Heart left ventricle (tissue), 16 donors: ENCODE measurements at places on chromosomes 3 and 15. TPM values are rescaled to one million over a fixed set of nuclear protein-coding genes. Genes with fewer than 3 reads are reported as not detected.

The AMT gene
- 33.7 TPM for total RNA-seq

The CD80 gene
- not detected for total RNA-seq

GRCh38 chr3:114319453-114319852 lies 25.6 kb downstream of the TIGIT start:
- DNase-seq = no peak

DNA sequence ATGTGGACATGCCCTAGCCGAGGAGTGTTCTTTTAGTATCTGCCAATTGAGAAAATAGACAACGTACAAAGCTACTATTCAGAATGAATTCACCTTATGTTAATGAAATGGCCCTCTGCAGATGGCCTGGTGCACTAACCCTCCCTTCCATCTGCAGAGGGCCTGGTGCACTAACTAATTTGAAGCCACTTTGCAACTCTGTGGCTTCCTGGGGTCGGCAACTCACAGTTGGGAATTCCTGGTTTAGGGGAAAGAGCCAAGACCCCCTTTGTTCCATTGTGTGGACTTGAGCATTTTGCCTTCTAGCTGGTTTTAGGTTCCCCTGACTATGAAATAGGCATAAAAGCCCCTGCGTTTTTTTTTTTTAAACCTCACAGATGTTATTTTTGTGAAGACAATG lies 204.3 kb upstream of the UBE3A start:
- no peak for DNase-seq

DNA sequence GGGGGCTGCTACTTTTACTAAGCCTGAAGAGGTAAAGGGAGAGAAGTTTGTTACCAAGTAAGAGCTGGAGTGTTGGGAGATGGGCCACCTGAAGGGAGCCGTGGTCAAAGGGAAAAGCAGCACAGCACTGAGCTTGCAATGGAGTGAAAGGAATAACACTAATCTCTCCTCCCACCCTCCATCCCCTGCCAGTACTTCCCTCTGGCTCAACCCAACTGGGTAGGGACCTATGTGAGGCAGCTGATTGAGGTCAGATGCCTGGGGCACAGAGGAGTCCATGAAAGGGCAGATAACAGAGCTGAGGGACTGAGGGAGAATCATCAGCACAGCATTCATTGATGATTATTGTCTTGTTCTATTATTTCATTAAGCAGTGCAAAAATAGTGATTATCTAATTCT lies 212.4 kb upstream of the TBC1D5 start:
- DNase-seq = no peak

GRCh38 chr3:133014325-133014724 lies 23.9 kb upstream of the TMEM108 start:
- no peak for DNase-seq

DNA sequence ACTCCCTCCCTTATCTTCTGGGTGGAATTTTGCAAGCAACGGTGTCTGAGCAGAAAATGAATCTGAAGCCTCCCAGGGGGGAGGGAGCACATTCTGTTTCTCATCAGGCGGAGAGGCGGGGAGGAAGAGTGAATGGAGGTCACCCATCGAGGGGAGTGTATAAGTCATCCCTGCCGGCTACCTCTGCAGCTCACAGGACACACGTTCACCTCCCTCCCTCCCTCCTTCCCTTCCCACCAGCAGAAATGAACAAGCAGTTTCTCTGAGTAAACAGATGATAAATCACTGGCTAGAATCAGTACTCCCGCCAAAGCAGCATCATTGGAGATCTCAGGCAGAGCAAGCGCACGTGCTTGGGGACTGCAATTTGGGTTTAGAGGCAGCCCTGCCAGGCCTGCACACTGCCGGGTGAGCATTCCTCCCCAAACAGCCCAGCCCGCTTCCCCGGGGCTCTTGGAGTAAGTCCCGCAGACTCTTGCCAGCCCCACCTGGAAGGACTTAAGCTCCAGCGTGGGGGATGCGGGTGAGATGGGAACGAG lies 38.3 kb downstream of the CPN2 start:
- DNase-seq = no peak
